ENCODE measurements at places on chromosomes 5 and 9. TPM values are rescaled to one million over a fixed set of nuclear protein-coding genes. Genes with fewer than 3 reads are reported as not detected.

Gene CARD9
- total RNA-seq = 5.6 TPM

Gene CTXN3
- total RNA-seq = not detected

Gene ARHGEF37
- 21.7 TPM for total RNA-seq

Gene WNT8A
- total RNA-seq = not detected

Gene ORM1
- total RNA-seq = not detected
